ENCODE measurements at places on chromosomes 6 and 20.
A peak's percentile ranks its signal among the peaks of the same experiment; 100 is the strongest.

DNA sequence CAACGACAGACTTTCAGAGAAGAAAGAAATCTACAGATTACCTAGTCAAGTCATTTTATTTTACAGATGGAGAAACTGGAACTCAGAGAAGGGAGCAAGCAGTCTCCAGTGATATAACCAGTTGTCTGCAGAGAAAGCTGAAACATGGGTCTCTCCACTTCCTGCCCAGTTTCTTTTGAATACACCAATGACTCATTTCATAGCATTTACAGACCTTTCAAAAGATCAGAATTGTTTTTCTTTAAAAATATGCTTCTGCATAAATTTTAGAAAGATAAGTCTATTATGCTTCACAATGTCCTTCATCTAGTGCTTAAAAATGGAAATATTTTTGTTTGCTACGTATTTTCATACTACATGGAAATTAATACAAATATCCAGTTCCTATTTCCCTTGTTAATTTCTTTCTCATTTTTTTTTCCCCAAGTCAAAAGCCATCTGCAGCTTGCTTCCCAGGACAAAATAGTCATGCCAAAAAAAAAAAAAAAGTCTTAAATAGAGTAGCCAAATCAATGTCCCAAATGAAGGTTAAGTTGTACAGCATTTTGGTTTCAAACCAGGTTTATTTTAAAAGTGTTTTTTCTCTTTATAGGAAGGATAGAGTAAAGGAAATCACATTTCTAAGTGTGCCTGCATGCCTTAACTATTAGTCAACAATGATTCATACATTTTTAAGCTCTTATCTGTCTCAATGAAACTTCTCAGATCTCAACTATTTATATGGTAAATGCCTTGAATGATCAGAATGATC is 36.9 kb downstream of the ARHGAP18 start:
- peak; percentile 73 for DNase-seq

- peak; percentile 12 for DNase-seq
Measured at GRCh38 chr20:3980260-3981131, 34.9 kb downstream of the RNF24 start.

- DNase-seq = no peak
Measured at GRCh38 chr6:14857501-14857900, 388.4 kb upstream of the JARID2 start.

DNA sequence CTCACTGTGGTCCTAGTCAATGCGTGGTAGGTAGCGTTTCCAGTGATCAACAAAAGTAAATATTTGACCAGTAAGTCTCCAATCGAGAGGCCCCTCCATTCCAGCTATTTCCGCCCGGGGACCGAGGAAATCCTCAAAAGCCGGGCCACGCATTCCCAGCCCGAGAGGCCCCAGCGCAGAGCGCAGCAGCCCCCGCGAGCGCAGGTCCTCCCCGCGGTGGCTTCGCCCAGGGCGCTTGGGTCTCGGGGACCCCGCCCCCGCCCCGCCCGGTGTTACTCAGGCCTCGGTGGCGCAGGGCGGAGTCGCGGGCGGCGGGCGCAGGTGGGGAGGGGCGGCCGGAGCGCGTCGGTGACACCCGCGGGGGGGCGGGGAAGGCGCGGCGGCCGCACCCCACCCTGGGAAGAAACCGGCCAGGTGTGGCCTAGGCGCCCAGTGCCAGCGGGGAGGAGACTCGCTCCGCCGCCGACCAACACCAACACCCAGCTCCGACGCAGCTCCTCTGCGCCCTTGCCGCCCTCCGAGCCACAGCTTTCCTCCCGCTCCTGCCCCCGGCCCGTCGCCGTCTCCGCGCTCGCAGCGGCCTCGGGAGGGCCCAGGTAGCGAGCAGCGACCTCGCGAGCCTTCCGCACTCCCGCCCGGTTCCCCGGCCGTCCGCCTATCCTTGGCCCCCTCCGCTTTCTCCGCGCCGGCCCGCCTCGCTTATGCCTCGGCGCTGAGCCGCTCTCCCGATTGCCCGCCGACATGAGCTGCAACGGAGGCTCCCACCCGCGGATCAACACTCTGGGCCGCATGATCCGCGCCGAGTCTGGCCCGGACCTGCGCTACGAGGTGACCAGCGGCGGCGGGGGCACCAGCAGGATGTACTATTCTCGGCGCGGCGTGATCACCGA is at the start of gene DSP:
Gene DSP (plus strand): TSS at position 497 of the 890 bp plus-strand sequence. CDS start 245 bp downstream, at position 742.
- no peak for DNase-seq

- peak; percentile 46 for DNase-seq
Measured at GRCh38 chr6:17281100-17281496, at the start of gene RBM24. TSS of gene RBM24 (plus strand) at chr6:17281361. CDS start at chr6:17281582, 221 bp downstream.

DNA sequence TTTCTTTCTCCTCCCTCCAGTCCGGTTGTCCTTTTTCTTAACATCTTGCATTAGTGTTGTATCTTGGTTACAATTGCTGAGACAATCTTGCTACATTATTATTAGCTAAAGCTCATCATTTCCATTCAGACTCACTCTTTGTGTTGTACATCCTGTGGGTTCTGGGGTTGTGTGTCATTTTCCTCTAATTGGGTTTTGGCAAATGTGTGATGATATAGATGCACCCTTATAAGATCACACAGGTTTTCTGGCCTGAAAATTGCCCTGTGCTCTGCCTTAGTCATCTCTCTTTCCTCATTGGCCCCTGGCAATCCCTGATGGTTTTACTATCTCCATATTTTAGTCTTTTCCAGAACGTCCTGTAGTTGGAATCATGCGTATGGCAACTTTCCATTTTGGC is 60.1 kb downstream of the PPP1R14C start:
- no peak for DNase-seq

GRCh38 chr6:97292671-97293070 is 9.7 kb upstream of the MMS22L start:
- DNase-seq = no peak

- DNase-seq = no peak
Measured at GRCh38 chr20:1946442-1946761, 47.5 kb downstream of the PDYN start.

DNA sequence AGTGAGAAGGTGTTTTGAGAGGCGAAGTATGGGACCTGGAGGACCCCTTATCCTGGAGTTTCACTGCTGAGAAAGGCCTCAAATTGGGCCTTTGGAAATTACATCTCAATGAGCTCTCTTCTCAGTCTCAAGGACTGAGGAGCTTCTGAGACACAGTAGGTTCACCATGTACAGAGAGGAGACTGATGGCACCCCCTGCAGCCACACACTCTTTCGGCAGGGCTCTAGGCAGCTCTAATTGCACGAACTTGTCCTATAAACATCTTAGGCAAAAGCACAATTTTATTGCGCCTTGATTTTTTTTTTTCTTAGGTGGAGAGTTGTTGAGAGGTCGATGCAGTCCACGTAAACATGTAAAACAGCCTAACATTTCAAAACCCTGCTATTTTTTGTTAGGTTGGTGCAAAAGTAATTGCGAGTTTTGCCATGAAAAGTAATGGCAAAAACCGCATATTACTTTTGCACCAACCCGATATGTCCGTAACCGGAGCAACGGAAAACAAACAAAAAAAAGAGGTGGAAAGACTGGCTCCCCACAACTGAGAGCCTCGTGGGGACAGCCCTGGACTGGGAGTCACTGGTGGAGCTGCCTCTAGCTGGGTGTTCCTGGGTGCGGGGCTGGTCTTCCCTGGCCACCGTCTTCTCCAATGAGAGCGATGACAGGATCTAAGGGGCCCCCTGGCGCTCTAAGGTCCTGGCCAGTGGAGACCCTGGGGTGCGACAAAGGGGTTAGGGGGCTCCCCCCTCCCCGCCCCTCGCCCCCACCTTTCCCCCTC is 84.0 kb upstream of the EYA2 start:
- no peak for DNase-seq

DNA sequence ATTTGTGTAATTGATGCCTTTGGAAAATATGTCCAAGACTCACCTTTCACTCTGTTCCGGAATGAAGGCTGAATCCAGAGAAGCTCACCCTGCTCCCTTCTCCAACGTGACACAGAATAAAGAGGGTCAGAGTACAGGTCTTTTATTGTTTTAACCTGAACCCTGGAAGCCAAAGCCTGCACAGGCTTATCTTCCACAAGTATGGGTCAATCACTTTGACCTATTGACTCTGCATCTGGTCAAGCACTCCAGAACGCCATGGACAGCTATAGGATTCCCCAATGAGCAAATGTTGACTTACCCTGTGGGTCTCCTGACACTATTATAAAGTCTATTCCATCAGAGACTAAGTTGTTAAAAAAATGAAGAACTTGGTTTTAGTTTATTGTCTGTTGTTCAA is 158.4 kb upstream of the MYLIP start:
- no peak for DNase-seq

DNA sequence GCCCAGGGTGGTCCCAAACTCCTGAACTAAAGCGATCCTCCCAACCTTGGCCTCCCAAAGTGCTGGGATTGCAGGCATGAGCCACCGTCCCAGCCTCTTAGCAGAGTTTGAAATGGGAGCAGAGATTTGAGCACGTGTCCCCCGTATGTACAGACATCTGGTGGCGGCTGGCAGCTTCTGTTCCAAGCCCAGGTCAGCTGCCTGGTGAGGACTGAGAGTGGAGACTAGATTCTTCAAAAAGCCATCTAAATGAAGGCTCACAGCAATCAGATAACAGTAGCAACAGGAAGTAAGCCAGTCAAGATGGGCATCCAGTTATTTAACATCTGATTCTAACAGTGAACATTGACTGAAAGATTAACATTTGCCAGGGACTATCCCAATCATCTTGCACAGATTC is 128.1 kb upstream of the AKAP12 start:
- no peak for DNase-seq

DNA sequence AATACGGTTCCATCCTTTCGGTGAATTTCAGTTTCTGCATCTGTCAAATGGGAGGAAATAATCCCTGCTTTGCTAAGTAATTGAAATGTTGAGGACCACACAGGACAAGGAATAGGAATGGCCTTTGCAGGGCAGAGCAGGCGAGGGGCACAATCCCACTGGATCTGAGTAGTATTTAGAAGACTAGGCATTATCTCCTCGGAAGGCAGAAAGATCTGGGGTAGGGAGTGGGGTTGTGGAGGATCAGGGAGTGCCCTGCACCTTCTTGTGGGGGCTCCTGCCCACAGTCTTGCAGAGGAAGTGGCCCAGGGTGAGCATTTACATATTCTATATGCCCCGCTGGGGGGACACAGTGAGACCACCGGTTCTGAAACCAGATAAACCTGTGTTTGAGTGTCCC is 87.1 kb upstream of the SIRPA start:
- DNase-seq = no peak

GRCh38 chr6:101539510-101540245 is 146.2 kb downstream of the GRIK2 start:
- peak; percentile 81 for DNase-seq

GRCh38 chr6:20916086-20916485 is 381.8 kb downstream of the CDKAL1 start:
- DNase-seq = no peak

DNA sequence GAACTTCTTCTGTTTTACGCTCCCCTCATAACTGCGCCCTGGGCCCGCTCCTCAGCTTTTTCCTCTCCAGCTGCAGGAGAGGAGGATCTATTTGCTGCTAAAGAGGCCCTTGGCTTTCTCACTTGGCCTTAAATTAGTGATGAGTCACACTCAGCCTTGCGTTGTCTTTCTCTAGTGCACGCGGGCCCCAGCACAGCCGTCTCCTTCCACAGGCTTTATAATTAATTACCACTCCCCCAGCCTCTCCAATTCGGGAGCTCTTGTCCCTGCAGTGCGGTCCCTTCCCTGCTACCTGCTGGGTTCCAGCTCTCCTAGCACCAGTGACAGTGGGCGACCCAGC is 25.2 kb downstream of the PACSIN1 start:
- DNase-seq = no peak

- DNase-seq = no peak
Measured at GRCh38 chr20:59453759-59454560, 150.4 kb upstream of the PHACTR3 start.

DNA sequence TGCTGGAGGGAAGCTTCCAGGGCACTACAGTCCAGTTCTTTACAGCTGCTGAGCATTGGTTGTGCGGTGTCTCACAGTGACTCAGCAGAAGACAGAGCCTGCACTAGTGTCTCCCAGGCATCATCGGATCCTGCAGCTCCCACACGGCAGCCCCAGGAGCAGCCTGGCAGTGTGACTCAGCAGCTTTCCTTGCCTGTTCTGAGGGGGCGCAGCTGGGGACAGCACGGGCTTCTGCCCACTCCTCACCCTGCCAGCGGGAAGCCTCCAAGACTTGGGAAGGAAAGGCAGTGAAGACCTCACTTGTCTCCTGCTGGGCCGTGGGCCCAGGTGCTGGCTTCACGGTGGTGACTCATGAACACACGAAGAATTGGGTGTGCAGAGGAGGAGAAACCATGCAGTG is 165.4 kb downstream of the SYNDIG1 start:
- DNase-seq = peak; percentile 78

GRCh38 chr6:129632172-129632613 is 77.8 kb downstream of the ARHGAP18 start:
- no peak for DNase-seq

DNA sequence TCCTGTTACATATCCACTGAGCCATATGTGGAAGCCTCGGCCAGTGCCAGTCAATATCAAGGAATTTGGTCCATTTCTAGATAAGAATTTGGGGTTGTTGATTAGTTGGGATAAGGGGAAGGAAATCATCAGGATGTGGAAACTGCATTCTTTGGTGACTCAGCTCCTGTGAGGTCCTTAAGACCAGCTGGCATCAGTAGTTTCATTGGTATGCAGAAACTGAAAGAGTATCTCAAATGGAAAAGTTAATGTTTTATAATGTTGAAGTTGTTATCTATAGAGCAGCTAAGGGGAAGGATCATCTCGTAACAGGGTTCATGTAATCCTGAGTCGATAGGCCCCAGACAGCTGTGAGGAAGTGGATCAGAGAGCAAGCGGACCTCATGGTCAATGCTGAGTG is 87.9 kb upstream of the PRND start:
- peak; percentile 81 for DNase-seq

DNA sequence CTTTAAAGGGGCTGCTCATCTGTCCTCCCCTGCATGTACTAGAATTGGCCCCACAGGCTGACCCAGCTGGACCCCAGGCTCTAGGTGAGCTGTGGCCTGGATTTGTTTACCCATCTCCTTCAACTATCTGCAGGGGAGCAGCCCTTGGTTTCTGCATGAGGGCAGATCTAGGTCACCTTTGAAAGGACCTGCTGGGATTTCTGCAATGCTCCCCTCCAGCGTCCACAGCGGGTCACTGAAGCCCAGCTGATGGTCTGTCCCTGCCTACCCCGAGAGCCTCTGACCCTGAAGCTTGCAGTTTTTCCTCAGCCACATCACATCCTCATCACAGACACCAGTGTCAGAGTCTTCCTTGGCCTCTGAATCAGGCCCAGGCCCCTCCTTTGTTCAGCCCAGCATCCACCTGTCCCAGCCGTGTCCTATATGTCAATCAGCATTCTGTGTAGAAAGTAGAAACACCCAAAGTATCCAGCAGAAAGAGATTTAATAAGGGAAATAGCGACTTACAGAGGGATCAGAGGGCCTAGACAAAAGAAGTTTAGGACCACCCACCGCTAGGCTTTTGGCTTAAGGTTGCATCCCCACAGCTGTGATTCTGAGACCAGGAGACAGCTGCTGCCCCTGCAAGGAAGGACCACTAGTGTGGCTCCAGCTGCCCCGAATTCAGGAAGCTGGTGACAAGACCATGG is 243.1 kb downstream of the LRFN2 start:
- no peak for DNase-seq

Measured in NCI-H226 (cell line).